ENCODE measurements at places on chromosomes 5 and 9.

- DNase-seq: no peak
Measured at GRCh38 chr9:31542384-31543055, 841.9 kb upstream of the ACO1 start.

- DNase-seq: no peak
Measured at GRCh38 chr5:143263272-143263810, 140.1 kb downstream of the NR3C1 start.

- DNase-seq: no peak
Measured at GRCh38 chr5:26622947-26623346, 415.4 kb downstream of the CDH9 start.

- no peak for DNase-seq
Measured at GRCh38 chr9:91907484-91908292, 42.3 kb downstream of the ROR2 start.

DNA sequence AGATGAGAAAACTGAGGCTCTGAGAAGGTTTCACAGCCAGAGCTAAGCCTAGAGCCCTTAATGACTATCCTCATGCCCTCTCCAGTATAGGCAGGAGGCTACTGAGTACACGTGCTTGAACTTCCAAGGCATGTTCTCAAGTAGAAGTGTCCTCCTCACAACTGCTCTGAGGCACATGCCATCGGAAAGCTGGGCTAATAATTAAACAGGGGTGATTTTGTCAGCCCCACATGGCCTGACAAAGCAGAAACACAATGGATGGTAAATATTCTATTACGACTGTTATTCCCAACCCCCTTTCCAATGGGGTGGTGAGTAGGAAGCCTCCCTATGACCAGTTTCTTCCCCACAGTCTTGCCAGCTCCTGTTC is 34.3 kb downstream of the KCNIP1 start:
- DNase-seq: peak; percentile 6

GRCh38 chr5:30525353-30525752 is 668.1 kb upstream of the CDH6 start:
- no peak for DNase-seq

GRCh38 chr9:120612218-120612617 is 32.3 kb upstream of the CDK5RAP2 start:
- DNase-seq: no peak

GRCh38 chr5:79829260-79829659 is 139.6 kb downstream of the CMYA5 start:
- DNase-seq: no peak

DNA sequence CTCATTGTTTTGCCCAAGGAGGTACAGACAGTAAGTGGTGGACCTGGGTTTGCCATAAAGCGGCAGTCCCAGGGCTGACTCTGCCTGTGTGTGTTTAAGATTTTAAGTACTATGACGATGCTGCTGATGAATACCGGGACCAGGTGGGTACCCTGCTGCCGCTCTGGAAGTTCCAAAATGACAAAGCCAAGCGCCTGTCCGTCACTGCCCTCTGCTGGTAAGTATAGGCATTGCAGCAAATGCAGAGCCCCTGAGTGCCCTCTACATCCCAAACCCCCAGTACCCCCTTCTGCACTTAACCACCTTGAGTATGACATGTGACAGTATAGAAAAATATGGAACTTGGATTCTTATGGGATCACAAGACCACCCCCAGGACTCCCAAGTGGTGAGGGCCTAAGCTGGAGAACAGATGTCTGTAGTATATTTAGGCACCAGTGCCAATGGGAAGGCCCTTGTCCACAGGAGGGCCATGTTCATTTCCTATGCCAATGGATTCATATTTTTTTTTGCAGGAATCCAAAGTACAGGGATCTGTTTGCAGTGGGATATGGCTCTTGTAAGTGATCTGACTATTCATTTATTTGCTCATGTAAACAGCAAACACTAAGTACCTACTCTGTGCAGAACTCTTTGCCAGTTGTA is 22.0 kb downstream of the ENHO start:
- peak; percentile 81 for DNase-seq

GRCh38 chr5:127562252-127562651 is 44.8 kb downstream of the PRRC1 start:
- DNase-seq: no peak

GRCh38 chr9:98288881-98289280 is 33.4 kb upstream of the TBC1D2 start:
- no peak for DNase-seq

GRCh38 chr5:120447706-120448239 is 16.3 kb upstream of the PRR16 start:
- no peak for DNase-seq

DNA sequence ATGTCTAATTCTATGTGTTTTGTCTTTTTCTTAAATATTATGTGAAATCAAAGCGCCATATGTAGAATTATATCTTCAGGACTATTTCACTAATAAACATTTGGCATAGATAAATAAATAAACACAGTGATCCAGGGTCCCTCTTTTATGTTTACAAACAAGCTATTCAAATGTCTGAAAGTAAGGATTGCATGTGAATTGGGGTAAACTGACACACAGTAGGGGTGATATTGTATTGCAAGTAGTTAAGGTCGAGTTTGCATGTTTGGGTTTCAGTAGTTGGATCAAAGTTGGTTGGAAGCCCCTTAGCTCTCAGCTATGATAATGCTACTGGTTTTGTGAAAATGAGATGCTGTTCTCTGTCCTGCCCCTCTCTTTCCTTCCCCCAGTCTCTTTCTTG is 11.4 kb downstream of the ISL1 start:
- no peak for DNase-seq

GRCh38 chr5:373710-374602 is 52.4 kb downstream of the AHRR start:
- DNase-seq: peak; percentile 75

DNA sequence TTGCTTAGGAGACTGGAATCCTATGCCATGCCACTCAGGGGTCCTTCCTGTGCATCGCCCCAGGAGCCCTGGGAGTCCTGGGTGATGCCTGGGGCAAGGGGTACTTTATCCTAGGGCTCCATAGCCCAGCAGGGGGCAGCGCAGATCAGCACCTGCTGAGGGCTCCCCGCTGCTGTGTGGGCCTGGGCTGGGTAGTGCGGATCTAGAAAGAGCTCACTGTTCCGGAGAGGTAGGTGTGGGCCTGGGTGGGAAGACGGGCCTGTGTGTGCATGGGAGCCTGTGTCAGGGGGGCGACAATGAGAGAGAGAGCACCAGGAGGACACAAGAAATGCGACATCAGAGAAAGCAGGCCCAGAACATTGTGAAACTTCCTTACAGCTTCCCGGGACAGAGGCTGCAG is 11.4 kb upstream of the DAB2IP start:
- no peak for DNase-seq

DNA sequence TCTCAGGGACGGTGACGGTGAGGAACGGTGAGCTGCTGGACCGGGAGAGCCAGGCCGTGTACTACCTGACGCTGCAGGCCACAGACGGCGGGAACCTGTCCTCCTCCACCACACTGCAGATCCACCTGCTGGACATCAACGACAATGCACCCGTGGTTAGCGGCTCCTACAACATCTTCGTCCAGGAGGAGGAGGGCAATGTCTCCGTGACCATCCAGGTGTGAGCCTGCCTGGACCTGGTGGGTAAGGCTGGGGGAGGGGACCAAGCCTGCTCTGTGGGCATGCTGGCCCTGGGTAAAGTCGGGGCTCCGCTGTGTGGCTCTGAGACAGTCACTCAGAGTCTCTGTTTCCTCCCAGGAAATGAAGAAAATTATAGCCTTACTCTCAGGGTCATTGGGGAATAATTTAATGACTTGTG is 29.3 kb downstream of the CDHR2 start:
- no peak for DNase-seq

DNA sequence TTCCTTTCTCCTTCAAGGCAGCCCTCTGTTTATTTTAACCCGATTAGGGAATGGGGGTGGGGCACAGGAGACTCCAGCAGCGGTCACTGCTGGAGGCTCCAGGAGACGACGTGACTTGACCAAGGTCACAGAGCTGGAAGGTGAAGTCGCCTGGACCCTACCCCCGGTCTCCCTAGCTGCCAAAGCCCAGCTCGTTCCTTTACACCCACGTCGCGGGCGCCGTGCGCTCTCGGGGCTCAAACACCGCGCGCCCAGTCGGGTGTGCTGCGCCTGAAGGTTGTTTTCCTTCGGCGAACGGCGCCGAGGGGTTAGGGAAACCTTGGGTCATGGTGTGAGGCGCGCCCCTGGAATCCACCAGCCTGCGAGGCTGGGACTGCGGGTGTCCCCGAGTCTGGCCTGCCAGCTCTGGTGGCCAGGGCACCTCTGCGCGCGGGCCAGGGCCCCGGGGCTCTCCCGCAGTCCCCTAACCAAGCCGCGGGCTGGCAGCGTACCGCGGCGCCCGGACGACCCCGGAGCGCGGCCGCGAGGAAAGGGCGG is 747 bp upstream of the UNC5A start:
- no peak for DNase-seq

DNA sequence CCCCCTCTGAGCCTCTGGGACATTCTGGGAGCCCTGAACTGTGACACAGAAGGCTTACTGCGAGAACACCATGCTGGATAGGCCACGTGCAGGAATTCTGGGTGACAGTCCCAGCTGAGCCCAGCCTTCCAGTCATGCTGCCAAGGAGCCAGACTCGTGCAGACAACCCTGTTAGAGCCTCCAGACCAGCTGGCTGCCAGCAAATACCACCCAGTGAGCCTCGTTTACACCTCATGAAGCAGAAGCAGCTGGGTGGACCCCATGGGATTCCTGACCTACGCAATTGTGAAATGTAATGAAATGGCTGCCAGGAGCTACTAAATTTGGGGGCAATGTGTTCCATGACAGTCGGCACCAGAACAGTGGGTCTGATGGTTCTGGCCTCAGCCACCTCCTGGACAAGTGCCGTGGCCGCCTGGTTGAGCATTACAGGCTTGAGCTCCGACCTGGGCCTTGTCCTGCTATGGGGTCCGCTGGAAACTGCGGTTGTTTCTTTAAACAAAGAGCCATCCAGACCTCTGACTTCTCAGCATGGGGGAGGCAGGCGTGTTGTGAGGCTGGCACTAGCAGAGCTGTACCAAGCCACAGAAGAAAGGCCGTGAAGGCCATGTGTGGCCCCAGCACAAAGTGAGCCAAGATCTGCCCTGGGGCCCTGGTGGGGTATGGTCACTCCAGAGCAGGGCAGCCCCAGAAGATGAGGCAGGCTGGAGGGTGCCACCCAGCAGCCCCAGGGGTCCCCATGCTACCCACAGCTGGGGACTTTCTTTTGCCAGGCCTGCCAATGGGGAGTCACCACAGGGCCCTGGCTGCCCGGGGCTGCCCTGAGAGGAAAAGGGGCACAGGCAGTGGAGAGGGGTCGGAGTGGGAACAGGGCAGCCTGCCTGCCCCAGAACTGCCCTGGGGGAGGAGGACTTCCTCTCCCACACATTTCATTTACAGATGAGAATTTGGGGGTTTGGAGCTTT is 19.3 kb upstream of the RXRA start:
- DNase-seq: no peak

- no peak for DNase-seq
Measured at GRCh38 chr9:135858491-135859185, 48.7 kb downstream of the CAMSAP1 start.

DNA sequence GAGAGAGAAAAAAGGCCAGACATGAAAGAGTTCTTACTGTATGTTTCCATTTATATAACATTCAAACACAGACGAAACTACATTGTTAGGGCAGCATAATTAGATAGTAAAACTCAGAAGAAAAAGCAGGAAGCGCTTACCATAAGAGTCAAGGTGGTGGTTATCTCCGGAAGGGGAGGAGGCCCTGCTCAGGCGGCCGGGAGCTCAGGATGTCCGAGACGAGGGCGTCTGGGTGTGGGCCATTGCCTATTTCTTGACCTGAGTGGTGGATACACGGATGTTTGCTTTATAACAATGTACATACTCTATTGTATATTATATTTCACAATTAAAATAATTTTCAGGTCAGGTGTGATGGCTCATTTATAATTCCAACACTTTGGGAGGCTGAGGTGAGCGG is 80.9 kb upstream of the COL5A1 start:
- no peak for DNase-seq

DNA sequence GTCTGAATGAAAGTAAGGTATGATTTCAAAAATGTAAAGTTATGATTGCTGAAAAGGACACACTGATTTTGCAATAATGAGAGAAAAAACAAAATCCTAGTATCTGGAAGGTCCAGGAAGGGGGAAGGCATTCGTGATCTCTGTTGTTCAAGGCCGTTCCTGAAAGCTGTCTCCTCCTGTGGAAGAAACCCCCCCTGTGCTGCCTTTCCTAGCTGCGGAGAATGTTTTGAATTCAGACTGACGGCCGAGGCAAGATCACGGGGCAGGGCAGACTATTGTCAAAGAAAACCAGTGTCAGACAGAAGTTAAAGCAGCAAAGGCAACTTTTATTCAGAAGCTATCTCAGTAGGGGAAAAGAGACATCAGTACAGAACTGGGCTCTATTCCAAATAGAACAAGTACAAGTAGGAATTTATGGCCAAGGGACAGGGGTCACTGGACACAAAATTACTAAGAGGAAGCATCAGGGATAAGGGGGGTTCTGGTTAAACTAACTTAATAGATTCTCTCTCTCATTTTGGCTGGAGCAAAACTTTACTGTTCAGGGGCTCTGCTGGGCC is 61.9 kb upstream of the IGFBPL1 start:
- DNase-seq: no peak

DNA sequence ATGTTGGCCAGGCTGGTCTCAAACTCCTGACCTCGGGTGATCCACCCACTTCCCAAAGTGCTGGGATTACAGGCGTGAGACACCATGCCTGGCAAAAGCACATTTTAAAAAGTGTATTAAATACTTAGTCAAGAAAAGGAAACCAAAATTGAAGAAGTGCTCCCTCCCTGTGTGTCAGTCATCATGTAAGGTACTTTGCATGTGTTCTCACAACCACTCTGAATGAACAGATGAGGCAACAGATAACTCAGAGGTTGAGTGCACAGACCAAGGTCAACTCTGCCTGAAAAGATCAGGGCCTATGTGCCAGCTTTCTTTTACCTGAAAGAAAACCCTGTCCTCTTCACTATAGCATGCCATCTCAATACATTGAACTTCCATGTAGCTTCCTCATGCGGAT is 289.7 kb downstream of the MRPS30 start:
- no peak for DNase-seq

DNA sequence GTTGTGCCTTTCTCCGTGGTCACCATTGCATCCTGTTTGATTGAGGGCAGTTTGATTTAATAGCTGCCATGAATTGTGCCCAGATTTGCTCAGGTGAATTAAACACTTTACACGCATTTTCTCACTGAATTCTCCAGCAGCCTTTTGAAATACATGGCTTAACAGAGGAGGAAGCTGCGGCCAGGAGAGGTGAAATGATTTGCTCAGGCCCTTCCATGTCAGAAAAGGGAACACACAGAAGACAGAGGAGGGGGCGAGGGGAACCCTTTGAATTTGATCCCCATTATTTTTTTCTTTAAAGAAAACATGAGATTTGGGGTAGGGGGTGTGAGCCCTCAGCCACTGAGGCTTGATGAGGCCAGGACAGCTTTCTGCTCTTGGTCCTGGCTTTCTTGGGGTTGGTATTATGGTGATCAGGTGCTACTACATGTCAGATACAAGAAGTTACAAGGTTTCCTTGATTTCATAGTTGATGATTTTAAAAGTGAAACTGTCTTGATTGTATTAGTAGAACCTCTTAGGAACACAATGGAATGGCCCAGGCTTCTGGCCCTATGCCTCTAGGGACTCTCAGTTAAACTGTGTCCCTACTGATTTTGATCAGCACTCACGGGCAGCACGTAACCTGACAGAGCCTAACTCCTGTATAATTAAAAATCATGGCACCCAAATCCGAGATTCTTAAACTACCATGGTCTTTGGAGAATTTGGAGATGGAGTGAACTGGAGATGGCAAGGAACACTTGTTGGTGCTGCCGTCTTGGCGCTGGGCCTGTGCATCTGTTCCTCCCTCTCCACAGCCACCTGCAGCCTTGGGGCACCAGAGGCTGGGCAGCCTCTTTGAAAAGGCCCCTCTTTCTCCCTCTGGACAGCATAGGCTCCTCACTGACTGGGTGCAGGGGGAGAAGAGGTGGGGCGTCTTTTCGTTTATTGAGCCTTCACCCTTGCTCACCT is 107.9 kb downstream of the TRIO start:
- no peak for DNase-seq
